Iris pigment epithelial cell (primary cell): ENCODE measurements at places on chromosomes 4 and X.

- DNase-seq: no peak
Observed at GRCh38 chr4:150821641-150822040, 193.4 kb downstream of the LRBA start.

DNA sequence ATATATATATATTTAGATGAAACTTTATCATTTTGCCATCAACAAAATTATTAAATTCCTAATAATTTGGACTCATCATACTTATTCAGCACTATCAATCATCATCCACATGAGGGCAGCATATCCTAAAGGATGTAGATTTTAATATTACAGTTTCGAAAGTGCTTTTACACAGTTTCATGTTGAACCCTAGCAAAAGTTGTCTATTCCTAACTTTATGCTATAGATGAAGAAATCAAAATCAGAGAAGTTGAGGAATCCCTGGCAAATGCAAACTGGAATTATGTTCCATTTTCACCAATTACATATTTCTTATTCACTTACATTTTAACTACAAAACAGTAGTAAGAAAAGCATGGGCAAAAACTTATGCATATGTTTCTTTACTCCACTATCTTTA, 36.6 kb upstream of the UGT2A1 start:
- DNase-seq: peak; percentile 43

DNA sequence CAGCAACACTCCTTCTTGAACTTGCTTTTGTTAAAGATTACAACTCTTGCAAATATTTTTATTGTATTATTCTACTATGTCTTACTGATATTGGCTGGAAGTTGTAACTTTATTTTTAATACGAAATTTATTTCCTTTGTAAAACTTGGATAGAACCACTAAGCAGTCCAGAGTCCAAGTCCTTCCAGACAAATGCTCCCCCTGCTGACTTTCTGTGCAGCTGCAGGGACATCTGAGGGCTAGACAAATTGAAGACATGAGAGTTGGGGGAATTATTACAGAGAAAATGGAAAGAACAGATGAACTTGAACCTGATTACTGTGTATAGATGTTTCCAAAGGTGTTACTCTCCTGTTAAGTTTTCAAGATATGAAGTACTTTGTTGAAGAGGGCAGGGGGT, 238.8 kb downstream of the GRIA3 start:
- peak; percentile 35 for DNase-seq

- no peak for DNase-seq
Observed at GRCh38 chrX:31093639-31093975, 21.8 kb upstream of the FTHL17 start.

GRCh38 chrX:7139202-7140081, 8.1 kb upstream of the STS start:
- peak; percentile 82 for DNase-seq

DNA sequence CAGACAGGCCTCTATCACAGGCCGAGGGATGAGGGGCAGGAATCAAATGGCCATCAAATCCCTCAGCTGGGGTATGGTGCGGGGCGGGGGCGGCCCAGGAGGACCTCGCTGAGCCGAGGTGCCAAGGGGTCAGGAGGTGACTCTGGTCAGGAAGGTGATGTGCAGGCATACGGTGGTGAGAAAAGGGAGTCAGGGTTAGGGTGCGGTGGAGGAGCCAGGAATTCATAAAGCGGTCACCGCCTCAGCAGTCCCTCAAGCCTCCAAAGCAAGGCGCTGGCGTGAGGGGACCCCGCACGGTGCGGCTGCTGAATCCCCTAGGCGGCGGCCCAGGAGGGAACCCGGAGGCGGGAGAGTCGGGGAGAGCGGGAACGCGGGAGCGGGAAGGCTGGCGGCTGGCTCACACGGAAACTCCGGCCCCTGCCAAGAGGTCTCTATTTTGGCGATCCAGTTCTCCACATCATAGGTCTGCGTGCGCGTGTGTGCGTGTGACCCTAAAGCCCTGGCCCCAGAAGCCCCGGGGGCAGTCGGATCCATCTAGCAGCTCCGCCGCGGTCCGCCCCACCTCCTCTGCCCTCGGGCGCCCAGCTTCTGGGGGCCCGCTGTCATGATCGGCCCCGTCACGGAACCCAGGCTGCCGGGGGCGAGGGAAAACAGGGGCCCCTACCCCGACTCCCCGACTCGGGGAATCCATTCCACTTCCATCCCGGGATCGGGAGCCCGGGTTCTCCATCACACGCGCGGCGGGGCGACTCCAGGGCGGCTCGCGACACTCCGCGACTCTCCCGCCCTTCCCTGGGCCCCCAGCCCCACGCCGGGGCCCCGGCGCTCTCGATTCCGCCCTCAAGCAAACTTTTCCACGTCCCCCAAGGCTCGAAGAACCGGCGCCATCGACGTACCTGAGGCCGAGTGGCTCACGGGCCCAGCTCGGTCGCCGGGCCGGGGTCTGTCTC, 593 bp downstream of the ELF4 start:
- no peak for DNase-seq

GRCh38 chrX:134619838-134620237, 38.4 kb downstream of the PLAC1 start:
- no peak for DNase-seq

DNA sequence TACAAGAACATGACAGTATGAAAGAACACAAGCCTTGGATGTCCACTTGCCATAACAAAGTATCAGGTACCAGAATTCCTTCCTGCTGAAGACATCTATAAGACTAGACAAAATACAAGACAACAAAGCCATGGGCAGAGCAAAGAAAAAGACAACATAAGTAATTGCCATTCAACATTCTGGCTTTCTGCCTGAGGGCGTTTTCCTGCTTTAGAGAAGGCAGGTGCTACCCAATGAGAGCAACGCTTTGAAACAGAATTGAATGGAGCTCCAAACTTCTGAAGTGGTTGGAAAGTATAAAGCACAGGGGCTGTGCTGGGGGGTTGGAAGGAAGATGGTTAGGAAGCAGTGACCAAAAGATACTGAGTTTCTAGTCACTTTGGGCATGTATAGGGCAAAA, 30.1 kb downstream of the PDE5A start:
- no peak for DNase-seq

- DNase-seq: no peak
Observed at GRCh38 chrX:46793386-46794143, 34.6 kb upstream of the SLC9A7 start.

DNA sequence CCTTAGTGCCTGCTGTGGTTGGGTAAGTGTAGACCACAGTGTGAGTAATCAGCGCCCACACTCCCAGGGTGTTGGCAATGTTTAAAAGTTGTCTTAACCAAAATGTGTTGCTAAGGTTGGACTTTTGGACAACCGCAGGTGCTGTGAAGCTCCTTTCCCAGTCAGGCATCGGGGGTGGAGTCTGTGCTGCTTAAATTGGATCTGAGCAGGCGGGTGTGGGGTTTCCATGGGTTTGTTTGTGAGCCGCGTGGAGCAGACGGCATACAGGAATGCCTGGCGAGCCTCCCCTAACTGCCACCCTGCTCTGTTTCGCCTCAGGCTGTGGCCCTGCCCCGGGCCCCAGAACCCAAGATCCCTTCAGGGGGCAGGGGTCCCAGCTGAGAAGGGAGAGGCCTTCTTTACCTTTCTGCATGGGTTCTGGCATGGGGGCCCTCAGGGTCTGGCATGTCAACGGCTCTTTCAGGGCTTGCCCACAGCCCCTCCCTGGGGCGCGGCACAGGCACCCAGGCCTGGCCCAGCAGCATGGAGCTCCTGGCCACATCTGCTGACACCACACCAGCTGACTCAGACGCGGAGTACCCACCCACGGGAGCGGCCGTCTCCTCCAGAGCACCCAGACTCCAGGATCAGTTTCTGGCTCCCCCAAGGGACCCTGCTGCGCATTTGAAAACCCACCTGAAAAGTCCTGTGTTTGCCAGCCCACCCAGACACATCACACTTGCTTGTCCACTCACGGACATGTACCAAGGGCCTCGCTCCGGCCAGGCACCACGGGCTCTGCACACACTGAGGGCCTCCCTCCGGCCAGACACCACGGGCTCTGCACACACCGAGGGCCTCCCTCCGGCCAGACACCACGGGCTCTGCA, 5.1 kb upstream of the SPON2 start:
- DNase-seq: no peak

GRCh38 chr4:31294655-31295480, 574.7 kb downstream of the PCDH7 start:
- no peak for DNase-seq

- no peak for DNase-seq
Observed at GRCh38 chr4:107129076-107129475, 93.0 kb upstream of the DKK2 start.

GRCh38 chr4:159980826-159981468, 878.1 kb downstream of the RAPGEF2 start:
- no peak for DNase-seq

DNA sequence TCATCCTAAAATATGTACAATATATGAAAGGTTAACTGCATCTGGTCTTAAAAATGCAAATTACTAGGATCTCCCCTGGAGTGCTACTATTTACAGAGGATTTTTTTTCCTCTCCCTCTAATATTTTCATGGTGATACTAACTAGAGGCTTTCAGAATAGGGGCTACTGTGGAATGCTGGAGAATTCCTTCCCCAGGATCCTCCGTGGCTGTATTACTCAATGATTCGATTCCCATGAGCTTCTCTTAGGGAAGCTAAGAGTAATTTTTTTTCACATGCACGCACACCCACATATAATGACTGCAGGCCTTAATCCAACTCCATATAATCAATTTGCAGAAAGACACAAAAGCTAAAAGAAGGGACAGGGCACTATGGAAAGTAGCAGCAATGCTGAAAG, 184.7 kb downstream of the ARHGAP6 start:
- no peak for DNase-seq

DNA sequence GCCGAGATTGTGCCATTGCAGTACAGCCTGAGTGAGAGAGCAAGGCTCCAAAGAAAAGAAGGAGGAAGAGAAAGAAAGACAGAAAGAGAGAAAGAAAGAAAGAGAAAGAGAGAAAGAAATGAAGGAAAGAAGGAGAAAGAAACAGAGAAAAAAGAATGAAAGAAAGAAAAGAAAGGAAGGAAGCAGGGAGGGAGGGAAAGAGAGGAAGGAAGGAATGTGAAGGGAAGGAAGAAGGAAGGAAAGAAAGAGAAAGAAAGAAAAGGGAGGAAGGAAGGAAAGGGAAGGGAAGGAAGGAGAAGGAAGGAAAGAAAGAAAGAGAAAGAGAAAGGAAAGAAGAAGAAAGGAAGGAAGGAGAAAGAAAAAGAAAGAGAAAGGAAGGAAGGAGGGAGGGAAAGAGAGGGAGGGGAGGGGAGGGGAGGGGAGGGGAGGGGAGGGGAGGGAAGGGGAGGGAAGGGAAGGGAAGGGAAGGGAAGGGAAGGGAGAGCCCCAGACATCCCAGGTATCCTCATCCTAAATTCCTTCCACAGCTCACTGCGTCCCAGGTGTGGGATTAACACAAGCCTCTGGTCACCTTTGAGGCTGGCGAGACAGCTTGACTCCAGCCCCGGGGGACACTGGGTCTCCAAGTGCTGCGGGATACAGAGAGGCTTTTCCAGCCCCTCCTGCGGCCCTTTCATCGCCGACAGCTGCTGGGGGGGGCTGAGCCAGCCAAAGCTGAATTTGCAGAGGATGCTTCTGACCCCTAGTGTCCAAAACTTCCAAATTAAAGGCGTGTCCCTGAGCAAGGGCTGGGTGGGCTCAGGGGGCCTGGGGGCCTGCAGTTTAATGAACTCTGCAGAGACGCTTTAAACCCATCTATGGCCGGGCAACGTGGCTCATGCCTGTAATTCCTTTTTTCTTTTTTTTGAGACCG, 24.2 kb upstream of the CSF2RA start:
- DNase-seq: no peak

- no peak for DNase-seq
Observed at GRCh38 chr4:152022543-152022942, 261.7 kb upstream of the GATB start.

DNA sequence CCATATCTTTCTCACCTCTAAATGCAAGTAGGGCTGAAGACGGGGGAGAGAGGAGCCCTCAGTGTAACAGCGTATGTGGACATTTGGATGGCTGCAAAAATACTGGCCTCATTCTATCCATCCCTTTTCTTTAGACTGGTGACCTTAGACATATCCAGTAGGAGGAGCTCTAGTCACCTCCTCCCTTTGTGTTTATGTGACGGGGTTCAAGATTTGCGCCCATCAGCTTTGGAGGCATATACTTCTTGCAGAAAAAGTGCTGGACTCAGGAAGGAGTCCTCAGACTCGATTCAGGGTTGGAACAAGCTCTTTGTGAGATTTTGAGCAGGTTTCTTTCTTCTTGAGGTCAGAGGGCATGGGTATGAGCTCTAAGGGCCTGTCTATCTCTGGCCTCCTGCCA, 86.2 kb downstream of the MAMLD1 start:
- DNase-seq: no peak

- DNase-seq: peak; percentile 40
Observed at GRCh38 chrX:36908801-36909675, 99.1 kb upstream of the FAM47C start.
